ENCODE measurements at places on chromosomes 7 and 10.

DNA sequence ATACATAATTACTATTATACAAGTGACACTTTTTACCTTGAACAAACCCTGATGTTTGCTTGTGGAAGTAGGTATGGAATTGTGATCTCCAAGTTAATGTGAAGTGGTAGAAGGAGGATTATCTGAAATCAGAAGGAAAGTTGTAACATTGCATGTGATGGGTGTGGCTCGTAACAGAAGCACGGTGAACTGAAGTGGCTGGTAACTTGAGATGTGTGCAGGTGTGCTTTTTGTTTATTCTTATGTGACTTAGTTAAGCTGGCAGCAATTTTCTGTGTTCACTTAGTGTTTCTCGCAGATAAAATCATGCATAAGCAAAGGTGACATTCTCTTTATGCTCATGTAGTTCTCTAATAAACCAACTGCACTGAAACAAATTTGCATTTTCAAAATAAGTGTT lies 82.3 kb downstream of the ZEB1 start:
- no peak for DNase-seq

GRCh38 chr7:127844707-127845331 lies 186.4 kb downstream of the LRRC4 start:
- no peak for DNase-seq

- DNase-seq = no peak
These were observed 77.5 kb upstream of the INSIG1 start for GRCh38 chr7:155219947-155220769.

DNA sequence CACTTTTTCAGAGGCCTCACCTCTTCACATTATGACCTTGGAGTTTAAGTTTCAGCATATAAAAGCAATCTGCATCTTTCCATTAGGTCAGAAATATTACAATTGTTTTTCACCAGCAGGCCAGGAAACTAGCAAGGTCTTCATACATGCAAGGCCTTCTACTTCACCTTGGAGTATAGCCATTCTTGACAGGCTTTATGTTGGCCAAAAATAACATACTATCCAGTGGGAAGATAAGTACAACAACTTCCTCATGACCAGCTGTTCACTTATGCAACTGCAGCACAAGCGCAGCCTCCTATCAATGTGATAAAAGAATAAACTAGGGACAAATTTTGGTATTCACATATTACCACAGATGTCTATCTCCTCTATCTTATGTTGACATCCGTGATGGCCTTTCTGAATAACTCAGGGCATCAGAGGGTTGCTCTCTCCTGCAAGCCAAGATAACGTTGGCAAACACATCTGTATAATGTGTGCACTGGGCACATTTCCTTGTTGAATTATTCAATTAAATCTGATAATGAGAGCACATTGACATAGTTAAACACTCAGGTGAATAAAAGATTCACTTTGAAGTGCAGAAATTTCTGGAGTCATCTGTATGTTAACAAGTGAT lies 239.8 kb downstream of the FZD1 start:
- no peak for DNase-seq

All from stimulated activated CD4-positive, alpha-beta T cell treated with anti-CD3 and anti-CD28 coated beads, Interleukin-1b, Interleukin-23, amount 100 ng/mL, for 1 hour (primary cell).